Stimulated activated CD4-positive, alpha-beta T cell treated with anti-CD3 and anti-CD28 coated beads, TNF-alpha, amount 100 ng/mL, for 1 hour (primary cell): ENCODE measurements at places on chromosomes 16 and 17.

- no peak for DNase-seq
These were observed 297.0 kb downstream of the SEC14L1 start for GRCh38 chr17:77437747-77438146.

GRCh38 chr16:23141959-23142740 lies 7.1 kb downstream of the USP31 start:
- DNase-seq, result no peak

- no peak for DNase-seq
These were observed 9.2 kb downstream of the MXRA7 start for GRCh38 chr17:76701471-76701967.

DNA sequence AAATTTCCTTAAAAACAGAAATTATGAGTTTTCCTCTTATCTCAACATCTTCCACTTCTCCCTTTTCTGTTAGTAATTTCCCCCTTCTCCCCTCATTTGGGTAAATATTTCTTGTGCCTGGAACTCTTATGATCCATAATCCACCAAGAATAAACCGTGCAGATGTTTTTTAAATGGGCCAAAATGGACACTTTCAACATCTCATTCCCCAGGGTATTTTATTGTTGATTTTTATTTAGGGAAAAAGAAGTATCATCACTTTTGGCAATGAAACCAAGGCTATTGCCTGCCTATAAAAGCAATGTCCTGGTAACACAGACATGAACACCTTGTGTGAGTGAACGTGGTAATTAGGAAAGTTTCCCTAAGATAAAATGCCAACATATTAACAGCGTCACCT lies 54.6 kb downstream of the IRX6 start:
- DNase-seq, result no peak

- no peak for DNase-seq
These were observed 40.9 kb downstream of the USP10 start for GRCh38 chr16:84740596-84741116.

- no peak for DNase-seq
These were observed 6.2 kb upstream of the ABCA8 start for GRCh38 chr17:68961214-68961882.

DNA sequence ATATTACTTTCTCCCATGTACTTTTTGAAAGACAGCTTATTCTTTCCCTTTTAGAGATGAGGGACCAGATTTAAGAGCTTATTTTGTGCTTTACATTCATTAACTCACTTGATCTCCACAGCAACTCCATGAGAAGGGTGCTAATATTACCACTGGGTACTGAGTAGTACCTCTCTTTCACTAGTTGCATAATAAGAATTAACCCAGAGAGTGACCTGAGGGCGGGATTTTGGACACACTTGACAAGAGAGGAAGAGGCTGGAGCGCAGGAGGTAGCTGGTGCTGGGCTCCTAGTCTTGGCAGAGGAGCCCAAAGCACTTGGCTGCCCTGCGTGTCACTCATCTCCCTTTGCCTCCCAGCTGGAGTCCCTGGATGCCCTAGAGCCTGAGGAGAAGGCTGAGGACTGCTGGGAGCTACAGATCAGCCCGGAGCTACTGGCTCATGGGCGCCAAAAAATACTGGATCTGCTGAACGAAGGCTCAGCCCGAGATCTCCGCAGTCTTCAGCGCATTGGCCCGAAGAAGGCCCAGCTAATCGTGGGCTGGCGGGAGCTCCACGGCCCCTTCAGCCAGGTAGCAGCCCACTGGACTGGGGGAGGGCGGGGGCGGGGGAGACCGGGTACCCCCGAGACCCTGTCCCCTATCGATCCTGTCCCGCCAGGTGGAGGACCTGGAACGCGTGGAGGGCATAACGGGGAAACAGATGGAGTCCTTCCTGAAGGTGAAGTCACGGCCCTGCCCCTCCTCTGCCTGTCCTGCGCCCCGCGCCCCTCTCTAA lies 1.7 kb upstream of the MAZ start:
- no peak for DNase-seq

DNA sequence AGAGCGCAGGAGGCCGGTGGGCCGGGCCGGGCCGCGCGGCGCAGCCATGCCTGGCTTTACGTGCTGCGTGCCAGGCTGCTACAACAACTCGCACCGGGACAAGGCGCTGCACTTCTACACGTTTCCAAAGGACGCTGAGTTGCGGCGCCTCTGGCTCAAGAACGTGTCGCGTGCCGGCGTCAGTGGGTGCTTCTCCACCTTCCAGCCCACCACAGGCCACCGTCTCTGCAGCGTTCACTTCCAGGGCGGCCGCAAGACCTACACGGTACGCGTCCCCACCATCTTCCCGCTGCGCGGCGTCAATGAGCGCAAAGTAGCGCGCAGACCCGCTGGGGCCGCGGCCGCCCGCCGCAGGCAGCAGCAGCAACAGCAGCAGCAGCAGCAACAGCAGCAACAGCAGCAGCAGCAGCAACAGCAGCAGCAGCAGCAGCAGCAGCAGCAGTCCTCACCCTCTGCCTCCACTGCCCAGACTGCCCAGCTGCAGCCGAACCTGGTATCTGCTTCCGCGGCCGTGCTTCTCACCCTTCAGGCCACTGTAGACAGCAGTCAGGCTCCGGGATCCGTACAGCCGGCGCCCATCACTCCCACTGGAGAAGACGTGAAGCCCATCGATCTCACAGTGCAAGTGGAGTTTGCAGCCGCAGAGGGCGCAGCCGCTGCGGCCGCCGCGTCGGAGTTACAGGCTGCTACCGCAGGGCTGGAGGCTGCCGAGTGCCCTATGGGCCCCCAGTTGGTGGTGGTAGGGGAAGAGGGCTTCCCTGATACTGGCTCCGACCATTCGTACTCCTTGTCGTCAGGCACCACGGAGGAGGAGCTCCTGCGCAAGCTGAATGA lies 606 bp downstream of the THAP11 start:
- no peak for DNase-seq

- no peak for DNase-seq
These were observed 26.9 kb downstream of the IRX5 start for GRCh38 chr16:54957403-54958166.

GRCh38 chr16:87700406-87701077 lies 65.2 kb downstream of the KLHDC4 start:
- no peak for DNase-seq

- no peak for DNase-seq
These were observed 67.8 kb downstream of the C16orf95 start for GRCh38 chr16:87249425-87249824.

- no peak for DNase-seq
These were observed 646 bp upstream of the HES7 start for GRCh38 chr17:8124350-8125153.

DNA sequence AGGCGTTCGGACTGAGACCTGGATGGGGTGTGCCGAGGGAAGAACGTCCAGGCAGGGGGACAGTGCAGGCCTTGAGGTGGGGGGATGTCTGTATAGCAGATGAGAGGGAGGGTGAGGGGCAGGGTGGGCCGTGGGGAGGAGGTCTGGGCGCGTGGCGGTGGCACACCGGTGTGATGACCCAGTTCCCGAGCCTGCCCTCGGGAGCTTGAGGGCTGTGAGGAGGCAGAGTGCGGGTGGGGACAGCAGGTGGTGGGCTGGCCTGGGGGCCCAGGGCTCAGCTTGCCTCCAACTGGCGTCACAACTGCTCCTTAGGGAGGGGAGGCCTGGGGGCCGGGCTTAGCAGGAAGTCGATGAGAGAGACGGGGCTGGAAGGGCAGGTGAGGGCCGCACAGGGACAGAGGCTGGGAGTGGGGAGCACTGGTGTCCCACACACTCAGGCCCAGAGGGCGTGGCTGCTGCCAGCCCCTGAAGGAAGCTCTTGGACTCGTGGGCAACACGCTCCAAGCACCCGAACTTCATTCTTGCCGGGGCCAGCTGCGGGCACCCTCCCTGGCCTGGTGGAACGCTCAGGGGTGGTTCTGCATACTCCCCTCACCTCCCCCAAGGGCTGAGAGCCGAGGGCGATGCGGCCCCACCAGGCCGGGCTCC lies 6.5 kb downstream of the CACNA1H start:
- DNase-seq, result no peak

DNA sequence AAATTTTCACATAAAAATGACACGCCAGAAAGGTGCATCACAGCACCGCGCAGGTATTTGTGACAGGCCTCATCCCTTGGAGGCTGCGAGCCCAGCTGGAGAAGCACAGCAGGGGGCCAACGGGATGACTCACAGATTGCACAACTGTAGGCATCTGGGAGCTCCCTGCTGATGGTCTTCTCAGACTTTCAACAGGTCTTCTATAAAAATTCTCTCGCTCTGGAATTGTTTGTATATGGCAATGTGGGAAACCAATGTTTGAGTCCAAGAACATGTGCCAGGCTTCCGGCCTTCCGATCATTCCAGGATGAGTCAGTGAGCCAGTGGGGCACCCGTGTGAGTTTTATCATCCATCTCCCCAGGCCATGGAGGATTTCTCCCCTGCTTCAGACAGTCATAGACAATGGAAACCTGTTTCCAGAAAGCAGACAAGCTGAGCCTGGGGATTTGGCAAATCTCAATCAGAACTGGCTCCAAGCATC lies 24.1 kb upstream of the ADORA2B start:
- no peak for DNase-seq
